Pancreas (tissue), 10 donors: ENCODE measurements at places on chromosomes 4 and X. TPM values are rescaled to one million over a fixed set of nuclear protein-coding genes. Genes with fewer than 3 reads are reported as not detected.

Gene HNRNPH2
- 42.5 TPM for polyA plus RNA-seq

Gene MMAA
- 6.2 TPM for polyA plus RNA-seq

Gene ARL9
- 0.26 TPM for polyA plus RNA-seq

Gene SHROOM3
- polyA plus RNA-seq, result 8.7 TPM

Gene SLC49A3
- 20.8 TPM for polyA plus RNA-seq

Gene OTC
- polyA plus RNA-seq, result 0.68 TPM

Gene BGN
- 20.2 TPM for polyA plus RNA-seq

Gene TCEAL5
- polyA plus RNA-seq, result 1.1 TPM

Gene MAGEE2
- not detected for polyA plus RNA-seq
